ENCODE measurements at places on chromosomes 3 and 15. TPM values are rescaled to one million over a fixed set of nuclear protein-coding genes. Genes with fewer than 3 reads are reported as not detected.

GRCh38 chr15:41544650-41545015, 576 bp upstream of the RPAP1 start:
- H3K4me1 ChIP-seq = peaks cover 5% of the 10 kb centered on the region
- DNase-seq = no peak
- no peaks in the 10 kb centered on the region for H3K27me3 ChIP-seq
- H3K4me3 ChIP-seq = no peak overlapping the region
- H3K36me3 ChIP-seq = no peaks in the 10 kb centered on the region

DNA sequence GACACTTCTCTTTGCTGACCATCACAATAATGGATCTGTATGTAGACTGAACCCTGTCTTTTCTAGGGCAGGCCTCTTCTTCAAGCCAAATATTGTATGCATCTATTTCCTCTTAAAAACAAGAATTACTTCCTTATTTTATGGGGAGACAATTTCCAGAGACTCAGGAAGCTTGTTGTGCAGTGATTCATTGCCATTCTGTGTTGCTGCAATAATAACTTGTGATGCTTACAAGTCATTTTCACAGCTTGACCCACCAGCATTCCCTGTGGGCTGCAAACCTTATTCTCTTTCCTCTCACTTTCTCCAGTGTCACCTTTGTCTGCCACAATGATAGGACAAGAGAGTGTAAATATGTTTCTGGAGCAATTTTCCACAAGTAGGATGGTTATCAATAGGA, 276.7 kb upstream of the SGO1 start:
- no peaks in the 10 kb centered on the region for H3K27me3 ChIP-seq
- no peak for DNase-seq
- no peaks in the 10 kb centered on the region for H3K36me3 ChIP-seq
- H3K4me3 ChIP-seq = no peak overlapping the region
- no peaks in the 10 kb centered on the region for H3K4me1 ChIP-seq
- no peak overlapping the region for H3K27ac ChIP-seq

The CASR gene
- total RNA-seq = not detected

DNA sequence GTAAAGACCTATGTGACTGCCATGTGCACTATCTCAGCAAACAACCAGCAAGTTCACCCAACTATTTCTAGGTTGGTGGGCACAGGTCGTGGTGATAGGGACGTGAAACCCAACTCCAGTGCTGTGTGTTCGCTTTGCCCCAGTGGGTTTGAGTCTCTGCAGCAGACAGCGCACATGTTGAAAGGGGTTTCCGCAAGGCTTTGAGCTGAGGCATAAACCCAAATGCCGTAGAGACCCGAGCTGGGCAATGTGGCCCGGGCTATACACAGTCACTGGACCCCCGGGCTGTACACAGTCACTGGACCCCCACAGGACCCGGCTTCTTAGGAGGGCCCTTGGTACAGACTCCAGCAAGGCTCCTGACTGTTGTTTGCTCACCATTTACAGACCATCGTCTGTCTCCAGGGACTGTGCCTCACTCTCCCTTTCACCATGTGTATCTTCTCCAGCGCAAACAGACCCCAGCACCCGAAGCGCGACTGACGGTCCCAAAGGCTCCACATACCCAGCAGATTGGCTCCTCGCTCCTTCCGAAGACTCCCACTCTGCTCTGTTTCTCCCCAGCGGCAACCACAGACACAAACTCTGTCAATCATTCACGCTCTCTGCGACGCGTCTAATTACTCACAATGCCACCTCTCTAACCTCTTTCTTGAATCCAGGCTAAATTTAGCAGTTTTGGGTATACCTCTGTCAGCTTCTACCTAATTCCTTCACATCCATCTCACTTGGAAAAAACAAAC, 31.2 kb downstream of the PCSK6 start:
- no peak overlapping the region for H3K4me3 ChIP-seq
- no peaks in the 10 kb centered on the region for H3K27me3 ChIP-seq
- DNase-seq = no peak
- H3K4me1 ChIP-seq = no peaks in the 10 kb centered on the region
- no peak overlapping the region for H3K27ac ChIP-seq
- H3K36me3 ChIP-seq = no peaks in the 10 kb centered on the region

The CYP11A1 gene
- 0.43 TPM for total RNA-seq

GRCh38 chr3:49607796-49608195, 53.5 kb downstream of the BSN start:
- no peaks in the 10 kb centered on the region for H3K27me3 ChIP-seq
- no peak overlapping the region for H3K27ac ChIP-seq

The FGD5 gene
- 2.6 TPM for total RNA-seq

The KNL1 gene
- total RNA-seq = 3.3 TPM

GRCh38 chr15:77944002-77944867, 133.3 kb downstream of the TBC1D2B start:
- no peaks in the 10 kb centered on the region for H3K36me3 ChIP-seq
- no peak overlapping the region for H3K27ac ChIP-seq
- H3K4me3 ChIP-seq = peak overlapping the region; percentile 45
- no peaks in the 10 kb centered on the region for H3K27me3 ChIP-seq
- DNase-seq = peak; percentile 72

DNA sequence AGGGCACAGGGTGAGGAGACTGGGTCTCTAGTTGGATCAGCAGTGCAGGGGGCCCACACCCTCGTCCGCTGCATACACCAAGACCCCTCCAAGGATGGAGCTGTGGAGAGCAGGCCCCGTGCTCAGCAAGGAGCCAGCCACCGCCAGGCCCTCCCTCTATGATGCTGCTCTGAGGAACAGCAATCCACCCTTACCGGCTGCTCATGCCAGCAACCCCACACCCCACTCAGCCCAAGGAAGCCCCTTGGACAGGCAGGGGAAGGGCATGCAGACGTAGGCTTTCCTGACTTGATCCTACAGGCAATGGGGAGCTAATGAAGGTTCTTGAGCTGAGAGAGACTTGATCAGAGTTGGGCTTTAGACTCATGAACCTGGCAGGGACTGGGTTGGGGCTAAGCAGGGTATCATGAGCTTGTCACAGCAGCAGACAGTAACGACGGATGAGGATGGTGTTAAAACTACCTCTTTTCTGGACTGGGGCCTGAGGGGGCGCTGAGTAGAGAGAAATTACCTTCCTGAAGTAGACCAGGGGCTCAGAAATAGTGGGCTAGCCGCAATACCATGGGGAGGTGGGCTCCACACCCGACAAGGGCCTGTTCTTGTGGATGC, 50.5 kb upstream of the FGD5 start:
- H3K27ac ChIP-seq = no peak overlapping the region
- H3K27me3 ChIP-seq = no peaks in the 10 kb centered on the region
- H3K4me1 ChIP-seq = no peaks in the 10 kb centered on the region
- DNase-seq = no peak
- H3K36me3 ChIP-seq = no peaks in the 10 kb centered on the region

- no peaks in the 10 kb centered on the region for H3K36me3 ChIP-seq
- peaks cover 2% of the 10 kb centered on the region for H3K27me3 ChIP-seq
- H3K4me3 ChIP-seq = no peak overlapping the region
- no peaks in the 10 kb centered on the region for H3K4me1 ChIP-seq
Observed at GRCh38 chr15:94359716-94360115, 128.4 kb downstream of the MCTP2 start.

DNA sequence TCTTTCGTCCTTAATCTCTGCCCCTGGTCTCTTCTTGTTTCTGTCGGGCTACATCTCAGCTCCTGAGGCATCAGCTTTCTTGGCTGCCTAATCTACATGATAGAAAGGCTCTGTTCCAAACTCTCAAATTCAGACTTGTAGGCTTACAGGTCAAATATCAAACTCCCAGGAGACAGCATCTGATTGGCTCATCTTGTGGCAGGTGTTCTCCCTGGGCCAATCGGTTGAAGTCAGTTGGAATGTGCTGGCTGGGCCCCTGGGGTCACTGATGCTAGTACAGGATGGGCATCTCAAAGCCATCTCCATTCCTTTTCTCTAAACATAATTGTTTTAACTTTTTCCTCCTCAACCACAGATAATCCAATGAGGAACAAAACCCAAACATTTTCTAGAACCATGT, 198.7 kb downstream of the CNTN3 start:
- no peaks in the 10 kb centered on the region for H3K27me3 ChIP-seq
- H3K4me3 ChIP-seq = no peak overlapping the region
- no peak overlapping the region for H3K27ac ChIP-seq
- no peak for DNase-seq
- H3K4me1 ChIP-seq = no peaks in the 10 kb centered on the region

- no peak overlapping the region for H3K4me3 ChIP-seq
- no peak overlapping the region for H3K27ac ChIP-seq
- peaks cover 11% of the 10 kb centered on the region for H3K4me1 ChIP-seq
Observed at GRCh38 chr15:90318591-90318990, 33.5 kb upstream of the ZNF774 start.

The ARNT2 gene
- total RNA-seq = 3.5 TPM

DNA sequence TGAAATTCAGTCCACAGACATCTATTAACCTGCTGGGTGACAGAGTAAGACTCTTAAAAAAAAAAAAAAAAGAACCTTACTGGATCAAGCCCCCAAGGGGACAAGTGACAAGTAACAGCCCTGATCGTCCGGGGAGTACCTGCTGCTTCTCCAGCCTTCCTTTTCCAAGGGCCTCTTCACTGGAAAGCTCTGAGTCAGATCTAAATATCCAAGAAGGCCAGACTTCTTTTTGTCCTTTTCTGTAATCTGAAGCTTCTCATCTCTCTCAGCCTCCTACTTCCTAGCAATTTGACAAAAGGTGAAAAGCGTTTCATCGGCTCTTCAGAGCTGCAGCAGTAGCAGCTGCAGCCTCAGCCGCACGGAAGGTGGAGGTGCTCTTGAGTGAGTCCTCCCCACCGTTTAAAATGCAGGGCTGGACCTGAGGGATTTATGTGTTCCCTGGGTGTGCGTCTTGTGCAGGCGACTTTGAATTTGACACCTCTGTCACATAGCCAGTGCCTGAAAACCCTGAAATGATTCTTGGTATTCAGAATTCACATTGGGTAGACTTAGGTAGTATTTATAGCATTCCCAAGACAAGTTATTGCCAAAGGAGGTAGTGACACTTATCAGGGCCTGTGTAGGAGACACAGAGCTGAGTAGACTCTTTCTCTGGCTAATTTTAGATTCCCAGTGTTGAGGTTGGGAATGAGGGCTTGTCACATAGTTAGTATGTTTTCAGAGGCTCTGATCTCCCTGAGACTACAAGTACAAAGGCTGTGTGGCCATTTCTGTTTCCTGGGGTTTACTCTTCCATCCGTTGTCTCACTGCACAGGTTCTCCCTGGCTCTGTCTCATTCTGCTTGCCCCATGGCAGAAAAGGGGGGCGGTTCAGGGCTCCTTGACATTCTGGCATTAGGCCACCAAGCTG, 291.2 kb upstream of the C2CD4B start:
- no peaks in the 10 kb centered on the region for H3K27me3 ChIP-seq
- no peak overlapping the region for H3K27ac ChIP-seq
- H3K4me1 ChIP-seq = peaks cover 40% of the 10 kb centered on the region
- peak; percentile 57 for DNase-seq

- peak overlapping the region; percentile 30 for H3K4me3 ChIP-seq
- H3K4me1 ChIP-seq = peaks cover 39% of the 10 kb centered on the region
- H3K27me3 ChIP-seq = no peaks in the 10 kb centered on the region
- H3K27ac ChIP-seq = peak overlapping the region; percentile 96
- peak; percentile 62 for DNase-seq
Observed at GRCh38 chr3:194140520-194141414, 4.8 kb downstream of the HES1 start.

DNA sequence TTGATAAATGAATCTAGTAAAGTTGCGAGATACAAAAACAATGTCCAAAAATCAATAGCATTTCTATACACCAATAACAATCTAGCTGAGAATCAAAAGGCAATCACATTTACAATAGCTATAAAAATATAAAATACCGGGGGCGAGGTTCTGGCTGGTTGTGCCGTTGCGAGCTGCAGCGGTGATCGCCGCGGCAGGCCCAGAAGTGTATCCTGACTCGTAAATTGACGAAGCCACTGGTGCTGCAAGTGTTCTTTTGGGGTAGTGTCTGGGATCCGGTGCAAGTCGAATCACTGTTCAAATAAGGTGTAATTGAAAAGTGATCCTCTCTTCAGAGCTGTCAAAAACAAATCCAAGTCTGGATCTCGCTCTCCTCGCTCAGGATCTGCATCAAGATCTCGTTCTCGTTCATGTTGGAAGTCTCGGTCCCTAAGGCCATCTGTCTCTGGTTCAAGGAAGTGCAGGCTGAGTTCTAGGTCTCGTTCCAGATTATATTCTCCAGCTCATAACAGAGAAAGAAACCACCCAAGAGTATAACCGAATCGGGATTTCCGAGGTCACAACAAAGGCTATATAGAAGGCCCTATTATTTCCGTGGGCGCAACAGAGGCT, 80.1 kb upstream of the STT3B start:
- H3K4me1 ChIP-seq = no peaks in the 10 kb centered on the region
- H3K4me3 ChIP-seq = no peak overlapping the region
- no peak for DNase-seq
- H3K27me3 ChIP-seq = peaks cover 8% of the 10 kb centered on the region
- H3K36me3 ChIP-seq = no peaks in the 10 kb centered on the region

DNA sequence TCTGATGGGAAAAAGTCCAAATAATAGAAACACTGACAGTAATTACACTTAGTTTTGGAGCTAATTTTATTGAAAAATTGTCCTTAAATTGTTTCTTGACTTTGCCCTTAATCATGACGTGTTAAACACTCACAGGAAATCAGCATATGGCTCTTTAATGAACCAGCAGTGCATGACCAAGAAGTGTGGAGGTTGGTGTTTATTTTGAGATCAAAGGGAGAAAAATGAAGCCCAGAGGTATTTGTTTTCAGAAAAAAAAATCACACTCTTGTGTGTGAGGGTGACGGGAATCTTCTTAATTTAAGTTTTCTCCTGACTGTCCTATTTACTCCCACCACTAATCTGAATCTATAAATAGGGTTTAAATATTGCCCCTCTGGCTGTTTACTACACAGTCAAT, 28.8 kb upstream of the SYNM start:
- H3K4me1 ChIP-seq = peaks cover 3% of the 10 kb centered on the region
- H3K27ac ChIP-seq = no peak overlapping the region
- peak overlapping the region; percentile 45 for H3K4me3 ChIP-seq
- no peaks in the 10 kb centered on the region for H3K36me3 ChIP-seq

DNA sequence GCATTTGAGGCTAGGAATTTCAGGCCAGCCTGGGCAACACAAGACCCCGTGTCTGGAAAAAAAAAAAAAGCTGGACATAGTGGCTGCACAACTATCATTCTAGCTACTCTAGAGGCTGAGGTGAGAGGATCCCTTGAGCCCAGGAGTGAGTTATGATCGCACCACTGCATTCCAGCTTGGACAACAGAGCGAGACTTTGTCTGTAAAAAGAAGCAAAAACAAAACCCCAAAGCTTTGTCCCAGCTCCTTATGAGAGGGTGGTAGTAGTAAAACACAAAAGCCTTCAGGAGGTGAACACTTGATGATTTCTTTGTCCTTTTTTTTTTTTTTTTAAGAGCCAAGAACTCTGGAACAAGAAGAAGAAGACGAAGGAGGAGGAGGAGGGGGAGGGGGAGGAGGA, 1.1 kb upstream of the CD200 start:
- no peak for DNase-seq
- no peak overlapping the region for H3K27ac ChIP-seq
- H3K4me3 ChIP-seq = no peak overlapping the region
- peaks cover 4% of the 10 kb centered on the region for H3K4me1 ChIP-seq

Measured in astrocyte (in vitro differentiated cells and primary cell).